GM12891 (cell line): ENCODE measurements at places on chromosomes 11 and 22.

GRCh38 chr11:94741022-94741679 is 27.0 kb upstream of the AMOTL1 start:
- peak; percentile 19 for DNase-seq

GRCh38 chr22:28154861-28155260 is 235.8 kb upstream of the PITPNB start:
- no peak for DNase-seq

DNA sequence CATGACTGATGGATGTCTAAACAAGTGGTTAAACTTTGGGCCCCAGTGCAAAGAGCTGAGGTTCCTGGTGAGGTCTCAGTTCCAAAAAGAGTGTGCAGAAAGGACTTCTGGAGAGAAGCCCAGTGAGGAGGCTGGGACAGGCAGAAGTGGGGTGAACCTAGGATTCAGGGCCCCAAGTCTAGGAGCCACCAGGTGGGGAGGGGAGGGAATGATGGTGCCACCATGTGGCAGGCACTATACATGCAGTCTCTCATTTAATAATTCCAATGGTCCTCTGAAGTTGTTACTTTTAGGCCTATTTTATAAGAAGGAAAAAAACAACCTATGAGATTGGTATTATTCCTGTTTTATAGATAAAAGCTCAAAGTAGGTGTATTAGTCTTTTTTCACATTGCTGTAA is 102.0 kb downstream of the INSC start:
- DNase-seq = peak; percentile 19

- peak; percentile 62 for DNase-seq
These were observed 1.6 kb upstream of the BCR start for GRCh38 chr22:23178512-23179254.
